ENCODE measurements at places on chromosomes 6 and 20. TPM values are rescaled to one million over a fixed set of nuclear protein-coding genes. Genes with fewer than 3 reads are reported as not detected.

DNA sequence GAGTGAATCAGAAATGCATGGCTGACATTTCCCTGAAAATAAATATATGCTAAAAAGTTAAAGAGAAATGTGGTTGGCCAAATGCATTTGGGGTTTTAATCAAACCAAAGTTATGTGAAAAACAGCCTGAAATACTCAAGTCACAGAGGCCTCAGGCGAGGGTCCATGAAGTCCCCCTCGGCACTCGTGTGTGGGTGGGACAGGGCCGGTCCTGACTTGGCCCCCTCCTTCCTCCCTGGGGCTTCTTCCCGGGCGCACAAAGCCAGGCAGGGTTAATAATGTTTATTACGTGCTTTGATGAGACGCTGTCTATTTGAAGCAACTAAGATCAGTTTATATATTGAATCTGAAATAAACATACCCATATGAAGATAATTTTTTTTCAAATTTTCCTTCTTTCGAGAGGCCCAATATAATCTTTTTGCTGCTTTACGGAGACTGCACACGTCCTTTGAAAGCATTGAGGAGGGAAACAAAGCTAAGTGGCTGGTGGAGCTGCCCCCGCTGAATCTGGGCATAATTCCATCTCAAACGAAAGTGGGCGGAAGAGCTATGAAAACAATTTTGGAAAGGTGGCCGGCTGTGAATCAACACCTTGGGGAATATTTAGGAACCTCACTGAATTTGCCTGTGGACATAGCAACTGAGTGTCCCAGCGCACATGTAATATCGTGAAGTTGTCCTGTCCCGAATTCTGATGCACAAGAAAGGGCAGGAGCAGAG lies 55.8 kb upstream of the SMOC2 start:
- no peak for DNase-seq

DNA sequence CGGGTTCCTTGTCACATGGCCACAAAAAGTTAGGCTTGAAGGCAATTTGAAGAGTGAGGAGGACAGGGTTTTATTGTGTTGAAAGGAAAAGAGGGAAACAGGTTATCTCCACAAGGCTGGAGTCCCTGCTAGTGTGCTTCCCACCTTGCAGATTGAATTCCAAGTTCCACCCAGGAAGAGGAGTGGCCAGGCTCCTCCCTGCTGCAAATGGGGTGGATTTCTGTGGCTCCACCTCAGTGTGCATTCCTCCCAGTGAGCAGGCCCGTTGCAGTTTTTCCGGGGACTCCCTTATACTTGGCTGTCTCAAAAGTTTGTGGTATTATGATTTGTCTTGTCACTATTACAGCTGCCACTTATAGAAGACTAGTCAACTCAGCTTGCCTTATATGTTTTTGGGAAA lies 281.8 kb upstream of the PLCB4 start:
- DNase-seq: no peak

DNA sequence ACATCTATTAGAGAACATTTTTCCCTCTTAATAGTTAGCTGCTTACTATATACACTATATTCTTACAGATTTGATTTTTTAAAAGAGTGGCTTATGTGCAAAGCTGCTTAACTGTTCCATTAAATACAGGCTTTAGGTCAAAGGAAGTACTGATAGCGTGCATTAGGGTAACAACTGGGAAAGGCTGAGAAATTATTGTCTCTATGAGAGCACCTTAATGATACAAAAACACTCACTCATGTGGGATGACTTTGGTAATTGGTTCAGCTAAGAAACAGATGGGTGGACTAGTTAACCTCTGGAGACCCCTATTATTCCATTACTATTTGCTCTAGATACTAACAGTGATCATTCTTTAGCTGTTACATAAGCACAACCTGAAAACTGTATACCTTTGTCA lies 4.0 kb downstream of the DCDC2 start:
- DNase-seq: no peak

- DNase-seq: no peak
Observed at GRCh38 chr6:71107911-71108420, 151.1 kb upstream of the B3GAT2 start.

DNA sequence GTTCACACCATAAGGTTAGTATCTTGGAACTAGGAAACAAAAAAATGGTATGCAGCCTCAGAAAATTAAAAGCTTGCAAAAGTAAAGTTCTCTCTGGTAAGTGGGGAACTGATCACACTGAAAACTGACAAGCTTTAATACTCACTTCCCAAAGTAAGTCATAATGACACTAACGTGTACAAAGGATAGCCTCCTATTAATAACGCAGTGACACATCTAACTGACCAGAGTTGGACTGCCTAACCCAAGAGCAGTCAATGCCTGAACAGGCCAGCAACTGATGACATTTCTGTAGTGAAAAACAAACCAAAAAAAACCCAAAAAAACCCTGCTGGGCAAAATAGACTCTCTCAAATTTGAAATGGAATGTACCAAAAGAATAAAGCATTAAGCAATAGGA lies 30.7 kb downstream of the CHD6 start:
- no peak for DNase-seq

The CLDN20 gene
- not detected for total RNA-seq

The FGD2 gene
- total RNA-seq: 0.50 TPM
